Renal cortical epithelial cell (primary cell): ENCODE measurements at places on chromosomes 4 and X. TPM values are rescaled to one million over a fixed set of nuclear protein-coding genes. Genes with fewer than 3 reads are reported as not detected.

The ADGRG4 gene
- under 0.01 TPM in 1 of 2 replicates, not detected in the other for total RNA-seq

The CACNA1F gene
- total RNA-seq = 0.05 TPM in 1 of 2 replicates, not detected in the other

The RAB39B gene
- total RNA-seq = under 0.01 and 0.35 TPM in 2 replicates

The VEGFC gene
- 2.6 and 7.8 TPM in 2 replicates for total RNA-seq

DNA sequence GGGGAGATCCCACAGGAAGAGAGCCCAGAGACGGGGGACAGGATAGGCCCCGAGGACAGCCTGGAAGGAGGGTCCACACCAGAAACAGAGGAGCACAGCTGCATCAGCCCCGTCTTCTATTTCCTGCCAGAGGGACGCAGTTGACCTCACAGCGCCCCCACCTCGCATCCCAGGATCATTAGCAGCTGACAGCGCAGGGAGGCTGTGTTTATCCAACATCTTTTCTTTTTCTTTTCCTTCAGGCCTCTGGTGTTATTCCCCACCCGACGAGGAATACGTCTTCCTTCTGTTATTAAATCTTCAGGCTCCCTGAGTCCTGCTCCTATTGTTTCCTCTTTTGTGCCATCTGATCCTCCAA lies 75.4 kb downstream of the DCHS2 start:
- no peak for DNase-seq

- peak; percentile 48 for DNase-seq
Observed at GRCh38 chr4:77072195-77072753, 3.5 kb downstream of the CCNI start.

GRCh38 chrX:19867411-19867732 lies 20.0 kb downstream of the SH3KBP1 start:
- DNase-seq = no peak
